ENCODE measurements at places on chromosomes 5 and 9.
A peak's percentile ranks its signal among the peaks of the same experiment; 100 is the strongest.

DNA sequence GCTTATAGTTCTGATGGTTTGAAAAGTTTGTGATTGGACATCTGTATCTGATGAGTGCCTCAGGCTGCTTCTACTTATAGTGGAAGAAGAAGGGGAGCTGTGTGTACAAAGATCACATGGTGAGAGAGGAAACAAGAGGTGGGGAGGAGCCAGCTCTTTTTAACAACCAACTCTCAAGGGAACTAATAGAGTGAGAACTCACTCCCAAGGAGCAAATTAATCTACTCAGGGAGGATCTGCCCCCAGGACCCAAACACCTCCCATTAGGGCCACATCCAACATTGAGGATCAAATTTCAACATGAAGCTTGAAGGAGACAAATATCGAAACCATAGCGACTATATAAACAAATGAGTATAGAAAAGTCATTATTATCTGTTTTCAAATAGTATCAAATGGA, 64.7 kb upstream of the PRLR start:
- no peak for DNase-seq

DNA sequence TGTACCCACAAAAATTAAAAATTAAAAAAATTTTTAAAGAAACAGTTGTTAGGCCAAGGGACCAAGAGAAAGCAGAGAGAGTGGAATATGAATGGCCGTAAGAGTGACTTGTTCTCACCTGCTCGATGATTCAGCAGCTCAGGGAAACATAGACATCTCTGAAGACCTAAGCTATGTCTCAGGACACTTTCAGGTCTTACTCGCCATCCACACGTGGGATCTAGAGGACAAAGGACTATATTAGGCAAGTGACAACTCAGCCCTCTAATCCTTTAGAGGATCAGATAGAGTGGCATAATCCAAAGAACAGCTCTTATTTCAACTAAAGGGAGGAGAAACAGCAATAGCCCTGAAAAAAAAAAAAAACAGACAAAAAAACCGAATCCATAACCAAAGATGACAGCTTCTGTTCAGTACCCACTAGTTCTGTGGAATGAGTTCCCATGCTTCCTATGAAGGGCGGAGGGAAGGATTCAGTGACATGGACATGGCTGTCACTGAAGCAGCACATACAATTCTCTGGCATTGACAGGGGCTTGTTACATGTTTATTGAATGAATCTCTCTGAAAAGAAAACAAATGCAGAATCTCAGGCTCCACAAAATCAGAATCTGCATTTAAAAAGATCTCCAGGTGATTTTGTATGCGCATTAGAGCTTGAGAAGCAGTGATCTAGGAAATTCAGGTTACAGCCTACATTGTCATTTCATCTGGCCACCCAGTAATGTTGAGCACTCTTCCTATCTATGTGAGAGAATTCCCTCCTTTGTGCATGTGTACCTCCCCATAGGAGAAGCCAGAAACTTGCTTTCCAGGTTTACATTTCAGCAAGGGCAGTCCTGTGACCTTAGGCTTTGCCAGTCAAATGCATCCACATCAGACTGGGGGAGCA, 96.0 kb downstream of the KIAA1958 start:
- DNase-seq = no peak

GRCh38 chr5:157718519-157718918, 12.7 kb upstream of the THG1L start:
- DNase-seq = peak; percentile 56

- no peak for DNase-seq
Measured at GRCh38 chr5:157456301-157456700, 3.7 kb upstream of the NIPAL4 start.

DNA sequence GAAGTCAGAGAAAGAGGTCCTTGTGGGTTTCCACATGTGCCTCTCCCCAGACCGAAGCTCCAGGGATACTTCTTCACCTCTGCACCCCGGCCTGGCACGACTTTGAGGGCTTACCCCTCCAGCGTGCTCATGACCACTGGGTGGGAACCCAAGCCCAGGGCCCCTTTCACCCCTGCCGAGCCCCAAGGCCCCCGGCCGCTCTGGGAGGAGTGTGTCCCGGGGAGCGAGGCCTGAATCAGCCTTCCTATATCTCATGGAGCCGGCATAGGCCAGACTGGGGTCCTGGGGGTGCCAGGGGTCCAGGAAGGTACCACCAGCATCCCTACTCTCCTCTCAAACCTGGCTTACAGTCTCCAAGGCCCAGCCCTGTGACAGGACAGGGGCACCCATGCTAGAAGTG, 17.1 kb downstream of the TERT start:
- no peak for DNase-seq

DNA sequence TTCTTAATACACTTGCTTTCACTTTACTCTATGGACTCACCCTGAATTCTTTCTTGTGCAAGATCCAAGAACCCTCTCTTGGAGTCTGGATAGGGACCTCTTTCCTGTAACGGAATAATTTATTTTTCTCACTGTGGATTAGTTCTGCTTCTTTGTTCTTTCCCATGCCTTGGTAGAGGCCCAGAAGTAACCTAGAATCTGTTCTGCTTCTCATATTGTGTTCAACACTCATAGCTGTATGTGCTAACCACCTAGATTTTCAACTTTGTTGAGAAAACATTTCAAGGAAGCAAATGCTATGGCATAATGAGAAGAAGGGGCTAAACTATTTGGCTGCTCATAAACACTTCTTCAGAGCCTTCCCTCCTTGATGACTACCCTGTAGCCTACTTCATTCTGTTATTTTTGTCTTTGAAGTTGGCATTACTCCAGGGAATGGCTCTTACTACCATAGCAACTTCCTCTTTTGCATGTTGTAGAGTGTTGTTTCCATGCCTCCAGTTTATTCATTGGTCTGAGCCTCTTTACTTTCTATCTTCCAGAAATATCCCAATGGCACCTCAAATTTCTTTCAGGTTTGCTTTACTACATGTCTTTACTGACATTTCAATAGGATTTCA, 74.3 kb downstream of the KIAA0825 start:
- DNase-seq = no peak

GRCh38 chr9:109320742-109321448, at the start of gene EPB41L4B:
Gene EPB41L4B (minus strand): TSS chr9:109321059. CDS start chr9:109320446, 613 bp downstream.
- peak; percentile 83 for DNase-seq

DNA sequence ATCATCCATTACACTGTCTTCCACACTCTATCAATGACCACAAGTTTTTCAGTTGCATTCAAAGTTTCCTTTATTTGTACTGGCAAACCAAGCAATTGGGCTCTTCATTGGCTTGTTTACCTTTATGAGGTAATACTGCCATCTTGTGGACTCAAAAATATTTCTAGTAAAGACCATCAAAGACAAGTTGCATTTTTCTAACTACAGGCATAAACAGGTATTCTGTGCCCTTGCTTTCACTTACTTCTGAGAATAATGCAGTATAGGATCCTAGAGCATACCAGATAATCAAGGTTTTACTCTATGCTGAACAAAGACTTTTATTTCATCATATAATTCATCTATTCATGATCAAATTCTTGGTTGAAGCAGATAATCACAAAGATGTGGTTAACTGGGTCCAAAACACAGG, 173.7 kb upstream of the POU5F2 start:
- DNase-seq = peak; percentile 32

DNA sequence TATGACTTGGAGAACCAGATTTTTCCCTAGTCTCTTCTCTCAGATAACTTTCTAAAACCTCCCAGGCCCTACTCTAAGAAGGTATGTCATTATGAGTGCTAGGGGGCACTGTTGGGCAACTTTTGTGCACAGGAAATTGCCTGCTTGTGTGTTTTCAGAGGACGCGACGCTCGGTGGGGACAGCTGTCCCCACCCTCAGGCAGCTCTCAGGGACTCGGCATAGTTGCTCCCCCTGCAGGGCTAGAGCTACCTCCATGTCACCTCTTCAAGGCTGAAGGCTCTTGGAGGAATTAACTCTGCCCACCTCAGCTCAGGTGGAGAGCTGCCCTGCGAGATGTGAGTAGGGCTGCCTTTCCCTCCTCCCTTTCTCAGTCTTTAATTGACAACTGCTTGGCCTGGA, 10.2 kb upstream of the TIFAB start:
- peak; percentile 29 for DNase-seq

- DNase-seq = no peak
Measured at GRCh38 chr5:56388229-56388985, 155.3 kb upstream of the ANKRD55 start.

DNA sequence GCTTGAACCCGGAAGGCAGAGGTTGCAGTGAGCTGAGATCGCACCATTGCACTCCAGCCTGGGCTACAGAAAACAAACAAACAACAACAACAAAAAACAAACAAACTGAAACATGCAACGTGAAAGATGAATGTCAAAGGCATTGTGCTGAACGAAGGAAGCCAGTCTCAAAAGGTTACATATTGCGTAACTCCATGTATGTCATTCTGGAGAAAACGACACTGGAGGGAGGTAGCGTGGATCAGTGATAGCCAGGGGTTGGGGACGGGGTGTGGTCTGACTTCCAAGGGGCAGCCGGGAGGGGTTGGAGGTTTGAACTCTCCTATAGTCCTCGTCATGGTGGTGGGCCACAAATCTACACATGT, 12.1 kb upstream of the WDR5 start:
- no peak for DNase-seq

- DNase-seq = no peak
Measured at GRCh38 chr9:121292801-121293241, 24.9 kb downstream of the GSN start.

DNA sequence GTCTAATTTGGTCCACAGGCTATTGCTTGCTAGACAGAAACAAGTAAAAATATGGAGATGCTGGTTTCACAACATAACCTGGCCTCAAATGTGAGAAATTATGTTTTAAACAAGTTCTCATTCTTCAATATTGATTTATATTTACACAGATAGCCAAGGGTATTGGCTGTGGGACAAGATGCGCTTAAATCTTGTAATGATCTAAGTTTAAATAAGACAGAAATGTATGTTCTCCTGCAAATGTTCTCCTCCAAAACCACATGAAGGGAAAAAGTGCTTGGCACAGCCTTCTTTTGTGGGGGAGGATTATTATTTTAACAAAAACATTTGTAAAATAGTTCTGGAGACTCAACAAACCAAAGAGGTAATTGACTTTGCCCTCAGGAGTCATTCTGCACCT, 356.0 kb downstream of the DMAC1 start:
- no peak for DNase-seq

DNA sequence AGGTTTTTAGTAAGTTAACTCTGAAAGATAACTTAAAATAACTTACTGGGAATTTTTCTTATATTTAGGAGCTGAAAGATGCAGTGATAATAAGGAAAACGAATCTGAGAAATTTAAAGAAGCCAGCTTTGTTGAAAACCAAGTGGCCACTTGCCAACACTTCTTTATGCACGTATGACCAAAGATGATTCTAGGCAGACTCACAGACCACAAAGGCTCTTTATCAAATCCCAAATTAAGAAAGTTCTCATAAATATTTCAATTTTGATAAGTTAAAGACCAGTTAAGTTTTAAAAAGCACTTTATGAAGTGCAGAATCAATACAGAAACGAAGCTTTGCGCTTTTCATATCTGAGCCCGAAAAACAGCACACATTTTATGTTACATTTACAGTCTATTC, 1.5 kb downstream of the AFF4 start:
- DNase-seq = no peak

All from CD4-positive, alpha-beta memory T cell (primary cell).